Ovary (tissue), 10 donors: ENCODE measurements at places on chromosomes 5 and 9.

DNA sequence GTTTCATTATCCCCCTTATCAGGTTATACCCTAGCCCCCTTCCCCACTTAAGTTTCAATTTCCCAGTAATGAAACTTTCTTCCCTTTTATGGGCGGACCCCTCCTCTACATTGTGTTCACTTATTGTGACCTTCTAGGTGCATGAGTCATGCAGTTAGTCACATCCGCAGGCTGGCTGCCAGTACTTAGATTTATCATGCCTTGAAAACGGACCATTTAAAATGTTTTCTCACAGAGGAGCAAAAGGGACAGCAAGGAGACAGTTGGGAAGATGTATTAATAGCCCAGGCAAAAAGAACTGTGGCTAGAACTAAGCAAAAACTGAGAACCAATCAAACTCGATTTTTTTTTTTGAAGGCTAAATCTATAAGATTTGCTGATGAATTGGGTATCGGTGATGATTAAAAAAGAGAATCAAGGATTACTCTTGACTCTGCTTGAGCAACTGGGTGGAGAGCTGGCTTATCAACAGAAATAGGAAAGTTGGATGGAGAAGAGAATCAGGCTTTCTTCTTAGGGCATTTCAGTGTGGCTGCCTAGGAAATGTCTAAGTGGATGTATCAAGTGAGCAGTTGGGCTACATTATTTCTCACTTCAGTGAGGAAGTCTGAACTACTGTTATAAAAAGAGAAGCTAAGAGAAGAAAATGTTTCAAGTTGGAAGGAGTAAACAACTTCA, 615.0 kb downstream of the HINT1 start:
- DNase-seq: no peak

DNA sequence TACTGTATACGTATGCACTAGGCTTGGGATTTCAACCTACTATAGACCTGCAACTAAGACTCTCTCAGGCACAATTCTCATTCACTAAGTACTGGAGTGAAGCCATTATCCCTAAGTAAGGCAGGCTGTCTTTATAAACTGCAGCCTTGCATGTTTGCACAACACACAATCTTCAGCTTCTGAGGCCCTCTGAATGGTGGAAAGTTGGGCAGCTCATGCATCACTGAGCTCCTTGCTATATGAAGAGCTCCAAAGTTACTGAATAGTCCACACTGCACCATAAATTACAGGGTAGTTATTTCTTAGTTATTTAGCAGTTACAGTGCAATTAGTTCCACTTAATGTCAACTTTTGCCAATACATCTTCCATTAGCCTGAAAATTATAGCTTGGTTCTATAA, 384.6 kb downstream of the BRINP1 start:
- no peak for DNase-seq

DNA sequence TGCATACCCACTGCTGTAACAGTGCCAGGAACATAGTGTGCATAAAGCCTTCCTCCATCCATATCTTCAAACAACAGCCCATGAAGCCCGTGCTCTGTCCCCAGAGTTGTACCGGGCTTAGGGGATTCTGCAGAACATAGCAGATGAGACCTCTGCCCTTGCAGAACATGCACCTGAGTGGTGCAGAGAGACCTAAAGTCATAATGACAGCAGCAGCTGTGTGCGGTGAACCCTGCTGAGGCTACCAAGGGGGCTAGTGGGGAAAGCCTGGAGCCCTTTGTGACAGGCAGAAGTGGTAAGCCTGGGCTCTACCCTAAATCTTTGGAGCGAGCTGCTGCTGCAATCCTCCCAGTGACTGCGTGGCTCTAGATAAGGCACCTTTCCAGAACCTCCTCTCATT, 32.2 kb upstream of the BRD3 start:
- no peak for DNase-seq

DNA sequence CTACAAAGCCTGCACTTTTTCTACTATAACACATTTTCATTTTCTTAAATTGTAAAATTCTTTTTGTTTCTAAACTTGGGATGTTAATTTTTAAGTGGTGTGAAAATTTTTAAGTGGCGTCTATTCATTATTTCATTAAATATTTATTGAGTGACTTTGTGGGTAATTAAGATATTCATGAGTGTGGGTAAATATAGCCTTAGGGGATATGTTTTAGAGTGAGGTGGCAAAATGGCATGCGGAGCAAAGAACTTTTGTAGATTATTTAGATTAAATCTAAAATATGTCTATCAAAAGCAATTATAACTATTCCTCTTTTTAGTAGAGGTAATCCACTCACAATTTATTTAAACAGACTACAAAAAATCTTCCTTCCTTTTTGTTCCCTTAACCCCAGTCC, 188.4 kb downstream of the PCSK1 start:
- no peak for DNase-seq

- no peak for DNase-seq
Measured at GRCh38 chr5:157189223-157189622, 8.6 kb downstream of the ITK start.

DNA sequence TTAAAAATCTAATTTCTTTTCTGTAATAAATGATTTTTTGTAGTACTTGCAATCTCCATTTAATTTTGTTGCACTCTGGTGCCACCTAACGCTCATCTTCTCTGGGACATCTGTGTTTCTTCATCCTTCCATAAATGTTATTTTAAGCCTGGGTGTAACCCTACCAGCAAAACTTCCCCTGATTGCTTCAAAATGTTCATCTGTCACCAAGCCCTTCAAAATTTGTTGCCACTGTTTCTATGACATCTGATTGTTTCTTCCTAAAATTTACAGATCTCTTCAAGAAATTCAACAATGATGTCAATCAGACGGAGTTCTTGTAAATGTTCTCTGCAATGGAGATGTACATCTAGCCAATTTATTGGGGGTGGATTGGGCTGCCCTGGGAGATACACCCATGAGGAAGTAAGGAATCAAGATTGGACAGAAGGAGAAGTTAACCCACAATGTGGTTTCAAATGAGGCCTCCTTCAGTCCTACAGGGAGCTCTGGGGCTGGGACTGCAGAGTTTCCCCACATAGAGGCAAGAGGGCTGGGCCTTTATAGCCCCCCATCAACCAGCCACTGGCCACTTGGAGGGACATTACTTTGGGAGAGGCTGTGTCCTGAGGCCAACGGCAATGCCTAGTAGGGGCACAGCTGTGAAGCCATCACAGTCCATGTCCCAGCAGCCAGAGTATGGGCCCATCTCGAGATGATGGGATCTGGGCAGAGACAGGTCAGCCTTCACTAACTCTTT, 23.3 kb downstream of the MCTP1 start:
- DNase-seq: no peak

- DNase-seq: no peak
Measured at GRCh38 chr5:176906126-176906525, 7.0 kb upstream of the HK3 start.

DNA sequence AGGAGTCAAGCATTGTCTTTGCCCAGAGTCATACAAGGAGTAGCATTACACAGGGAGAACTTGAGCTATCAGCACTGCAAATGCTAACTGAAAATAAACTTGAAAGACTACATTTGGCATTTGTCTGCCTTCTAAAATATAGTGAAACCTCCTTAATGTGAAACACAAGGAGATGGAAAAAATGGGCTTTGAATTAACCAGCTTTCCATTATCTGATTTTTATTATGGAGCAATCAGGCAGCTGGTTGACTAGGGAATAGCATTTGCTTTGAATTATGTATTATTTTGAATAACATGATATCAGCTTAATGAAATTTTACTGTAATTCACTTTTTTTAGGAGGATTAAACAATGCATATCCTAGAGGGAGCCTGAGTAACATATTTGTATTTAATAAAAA, 130.8 kb downstream of the GDNF start:
- DNase-seq: no peak

GRCh38 chr5:150057052-150057451, 29.3 kb downstream of the CSF1R start:
- DNase-seq: no peak

DNA sequence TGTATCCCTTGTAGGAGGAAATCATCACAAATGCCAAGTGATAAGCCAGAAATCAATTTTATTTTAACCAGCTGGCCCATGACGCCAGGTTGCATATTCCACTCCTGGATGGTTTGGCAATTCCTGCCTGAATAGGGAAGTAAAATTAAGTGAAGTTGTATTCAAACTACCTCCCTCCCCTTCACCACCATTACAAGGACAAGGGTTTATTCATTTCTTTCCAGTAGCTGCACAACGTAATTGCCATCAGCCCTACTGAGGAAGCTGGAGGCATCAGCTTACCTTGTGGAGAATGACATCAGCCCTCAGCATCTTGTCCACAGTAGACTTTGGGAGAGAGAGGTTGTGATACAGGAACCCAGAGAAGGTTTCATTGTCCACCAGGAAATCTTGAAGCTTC, 66.6 kb downstream of the ABCA1 start:
- no peak for DNase-seq

- peak; percentile 26 for DNase-seq
Measured at GRCh38 chr5:54249210-54250028, 61.0 kb downstream of the ARL15 start.
